ENCODE measurements at places on chromosomes 4 and X.

GRCh38 chr4:118290951-118291350 is 61.9 kb downstream of the PRSS12 start:
- no peak for DNase-seq

GRCh38 chr4:76741663-76742020 is 156.3 kb downstream of the SOWAHB start:
- no peak for DNase-seq

- DNase-seq = no peak
These were observed 48.0 kb upstream of the TMEM164 start for GRCh38 chrX:109954955-109955354.

- no peak for DNase-seq
These were observed 4.5 kb downstream of the NBDY start for GRCh38 chrX:56733459-56734046.

DNA sequence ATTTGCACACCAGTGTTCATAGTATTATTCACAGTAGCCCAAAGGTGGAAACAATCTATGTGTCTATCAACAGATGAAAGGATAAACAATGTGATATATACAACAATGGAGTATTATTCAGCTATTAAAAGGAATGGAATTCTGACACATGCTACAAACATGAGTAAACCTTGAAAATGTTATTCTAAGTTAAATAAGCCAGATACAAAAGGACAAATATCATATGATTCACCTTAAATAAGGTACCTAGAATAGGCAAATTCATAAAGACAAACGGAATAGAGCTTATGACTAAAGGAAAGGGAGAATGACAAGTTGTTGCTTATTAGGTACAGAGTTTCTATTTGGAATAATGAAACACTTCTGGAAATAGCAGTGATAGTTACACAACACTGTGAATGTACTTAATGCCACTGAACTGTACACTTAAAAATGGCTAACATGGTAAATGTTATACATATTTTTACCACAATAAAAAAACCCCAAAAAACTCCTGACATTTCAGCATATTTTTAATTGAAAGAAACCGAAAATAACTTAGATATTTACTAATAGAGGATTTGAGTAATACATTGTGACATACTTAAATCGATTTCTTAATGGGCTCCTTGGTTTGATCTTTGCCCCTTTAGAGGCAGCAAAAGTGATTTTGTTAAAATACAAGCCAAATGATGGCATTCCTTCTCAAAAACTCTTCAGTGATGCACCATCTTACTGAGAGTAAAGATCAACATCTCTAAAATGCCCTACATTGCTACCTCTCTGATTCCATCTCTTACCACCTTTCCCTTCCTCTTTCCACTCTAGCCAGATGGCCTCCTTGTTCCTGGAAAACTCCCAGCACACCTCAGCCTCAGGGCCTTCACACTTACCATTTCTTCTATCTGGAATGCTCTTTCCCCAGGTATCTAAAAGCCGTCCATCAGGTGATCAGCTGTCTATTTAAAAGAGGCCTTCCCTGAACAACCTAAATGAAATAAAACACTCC is 8.6 kb upstream of the CYP2U1 start:
- no peak for DNase-seq

DNA sequence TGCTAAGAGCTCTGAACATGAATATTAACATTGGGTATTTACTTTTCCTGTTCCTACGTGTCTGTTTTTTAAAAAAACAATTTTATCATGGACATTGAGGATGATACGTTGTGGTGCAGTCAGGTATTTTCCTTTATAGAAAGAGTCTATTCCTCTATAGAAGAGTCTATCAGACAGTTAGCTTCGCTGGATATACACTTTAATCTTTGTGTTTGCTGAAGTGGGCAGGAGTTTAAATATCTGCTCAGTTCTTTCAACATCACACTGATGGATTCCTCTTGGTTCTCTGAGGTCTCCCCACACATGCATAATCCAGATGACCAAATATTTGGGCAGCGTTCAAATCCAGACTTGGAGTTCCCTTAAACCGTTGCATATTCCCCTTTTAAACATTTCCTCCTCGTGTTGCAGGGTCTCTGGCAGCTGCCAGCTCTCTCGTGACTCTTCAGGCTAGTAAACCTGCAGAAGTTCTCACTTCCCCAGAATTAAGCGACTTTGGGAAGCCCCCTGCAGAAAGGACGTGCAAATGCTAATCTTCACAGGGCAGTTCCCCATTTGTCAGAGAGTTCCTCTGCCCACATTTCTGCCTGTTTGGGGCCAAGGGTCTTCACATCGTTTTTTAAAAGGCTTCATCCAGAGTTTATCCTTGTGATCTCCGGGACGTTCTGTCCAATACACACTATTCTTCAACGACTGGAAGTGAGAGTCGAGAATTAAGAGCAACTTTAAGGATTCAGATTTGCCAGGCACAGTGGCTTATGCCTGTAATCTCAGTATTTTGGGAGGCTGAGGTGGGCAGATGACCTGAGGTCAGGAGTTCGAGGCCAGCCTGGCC is 20.5 kb upstream of the DHRSX start:
- no peak for DNase-seq

GRCh38 chrX:150334100-150334499 is 29.0 kb upstream of the MAMLD1 start:
- no peak for DNase-seq

GRCh38 chr4:184806711-184807110 is 19.1 kb downstream of the ACSL1 start:
- DNase-seq = no peak
